ENCODE measurements at places on chromosomes 4 and X.

GRCh38 chr4:155307731-155308277 lies 69.0 kb downstream of the MAP9 start:
- DNase-seq, result no peak

- DNase-seq, result no peak
These were observed 33.7 kb downstream of the CLOCK start for GRCh38 chr4:55512922-55513571.

DNA sequence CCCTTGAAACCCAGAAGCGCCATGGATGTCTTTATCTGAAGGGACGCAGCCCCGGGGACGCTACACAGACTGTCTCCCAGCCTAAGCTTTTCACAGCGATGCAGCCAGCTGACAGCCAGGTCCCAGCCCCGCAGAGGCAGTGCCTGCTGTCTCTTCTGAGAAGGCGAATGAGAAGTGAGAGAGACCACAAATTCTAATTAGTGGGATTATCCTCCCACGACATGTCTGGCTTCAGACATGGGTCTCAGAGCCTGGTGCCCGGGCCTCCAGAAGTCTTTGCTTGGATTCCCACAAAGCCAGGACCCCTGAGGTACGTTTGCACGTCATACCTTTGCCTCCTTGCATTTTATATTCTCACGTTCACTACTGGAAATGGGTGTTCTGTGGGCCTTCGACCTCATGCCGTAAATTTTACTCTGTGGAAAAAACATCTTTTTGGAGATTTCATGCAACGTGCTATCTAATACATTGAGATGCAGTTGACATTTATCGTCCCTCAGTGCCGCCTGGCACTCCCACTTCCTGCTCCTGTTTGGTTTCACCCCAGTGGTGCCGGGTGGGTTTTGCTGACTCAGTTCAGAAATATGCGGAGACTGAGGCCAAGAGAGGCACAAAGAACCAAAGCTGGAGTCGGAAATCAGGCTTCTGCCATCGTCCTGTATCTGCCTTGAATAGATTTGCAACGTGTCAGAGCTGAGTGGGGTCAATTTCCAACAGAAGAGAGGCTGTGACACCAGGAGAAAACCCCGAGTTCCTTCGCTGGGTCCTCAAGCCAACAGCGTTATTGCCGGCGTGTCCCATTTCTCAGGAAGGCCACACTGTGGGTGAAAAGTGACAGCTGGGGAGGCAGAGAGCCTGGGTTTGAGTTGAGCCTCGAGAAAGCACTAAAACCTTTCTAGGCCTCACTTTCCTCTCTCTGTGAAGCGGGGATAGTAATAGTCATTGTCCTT lies 114.4 kb downstream of the STK32B start:
- DNase-seq, result no peak

DNA sequence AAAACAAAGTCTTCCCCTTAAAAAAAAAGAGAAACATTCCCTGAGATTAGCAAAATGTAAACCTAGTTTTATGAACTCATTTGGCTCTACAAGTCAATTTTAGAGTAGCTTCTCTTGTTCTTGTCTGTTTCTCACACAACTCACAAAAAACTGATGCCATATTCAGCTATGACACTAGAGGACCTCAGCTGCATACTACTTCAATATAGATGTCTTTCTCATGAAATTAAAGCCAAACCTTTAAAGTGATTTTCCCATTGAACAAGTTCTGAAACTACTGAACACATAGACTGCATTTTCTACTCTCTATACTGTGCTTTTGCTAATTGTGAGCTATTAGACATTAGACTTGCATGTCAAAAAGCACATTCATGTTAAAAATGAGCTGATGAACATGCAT lies 49.8 kb downstream of the TBCK start:
- peak; percentile 25 for DNase-seq

GRCh38 chrX:18875256-18875878 lies 108.5 kb downstream of the PHKA2 start:
- no peak for DNase-seq

DNA sequence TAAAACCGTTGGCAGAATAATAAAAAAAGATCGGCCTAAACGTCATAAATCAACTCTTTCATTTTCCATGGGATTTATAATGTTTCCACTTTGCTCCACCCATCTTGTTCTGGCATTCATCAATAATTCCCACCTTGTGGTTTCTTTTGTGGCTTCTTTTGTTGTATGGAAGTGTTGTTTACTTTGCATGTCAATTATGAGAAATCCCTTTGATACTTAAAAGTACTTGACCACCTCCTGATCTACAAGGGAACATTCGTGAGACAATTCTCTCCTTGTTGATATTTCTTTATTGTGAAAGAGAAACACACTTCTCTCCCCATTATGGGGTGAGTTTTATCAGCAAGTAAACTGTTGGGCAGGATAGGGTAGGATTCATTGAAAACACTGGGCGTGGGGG lies 2.8 kb downstream of the AMELX start:
- DNase-seq, result no peak

- no peak for DNase-seq
These were observed 2.3 kb downstream of the FBXL5 start for GRCh38 chr4:15652841-15653240.

GRCh38 chr4:44563496-44563895 lies 87.9 kb downstream of the YIPF7 start:
- DNase-seq, result no peak

- no peak for DNase-seq
These were observed at the start of gene GPR82 for GRCh38 chrX:41723826-41724225. GPR82 (plus strand) TSS chrX:41724181; CDS start chrX:41727027, 2,846 bp downstream.

GRCh38 chrX:44314259-44314734 lies 29.2 kb downstream of the EFHC2 start:
- peak; percentile 24 for DNase-seq

GRCh38 chrX:70087857-70088630 lies 25.8 kb downstream of the OTUD6A start:
- no peak for DNase-seq

DNA sequence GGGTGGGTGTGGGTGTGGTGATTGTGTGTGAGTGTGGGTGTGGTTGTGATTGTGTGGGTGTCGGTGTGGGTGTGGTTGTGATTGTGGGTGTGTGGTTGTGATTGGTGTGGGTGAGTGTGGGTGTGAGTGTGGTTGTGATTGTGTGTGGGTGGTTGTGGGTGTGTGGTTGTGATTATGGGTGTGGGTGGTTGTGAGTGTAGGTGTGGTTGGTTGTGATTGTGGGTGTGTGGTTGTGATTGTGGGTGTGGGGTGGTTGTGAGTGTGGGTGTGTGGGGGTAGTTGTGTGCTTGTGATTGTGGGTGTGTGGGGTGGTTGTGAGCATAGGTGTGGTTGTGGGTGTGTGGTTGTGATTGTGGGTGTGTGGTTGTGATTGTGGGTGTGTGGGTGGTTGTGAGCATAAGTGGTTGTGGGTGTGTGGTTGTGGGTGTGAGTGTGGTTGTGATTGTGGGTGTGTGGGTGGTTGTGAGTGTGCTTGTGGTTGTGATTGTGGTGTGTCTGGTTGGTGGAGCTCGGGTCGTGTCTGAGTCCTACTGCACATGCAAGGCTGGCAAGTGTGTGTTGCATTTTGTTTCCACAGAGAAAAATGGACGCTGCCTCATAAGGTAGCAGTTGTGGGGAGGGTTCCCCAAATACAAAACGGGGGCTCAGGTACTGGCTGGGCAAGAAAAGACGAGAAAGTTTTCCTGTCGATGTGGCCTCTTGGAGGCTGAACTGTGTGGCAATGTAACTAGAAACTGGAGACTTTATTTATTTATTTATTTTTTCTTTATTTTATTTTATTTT lies 116.7 kb downstream of the UBE2K start:
- no peak for DNase-seq

GRCh38 chr4:63894161-63894560 lies 515.1 kb downstream of the TECRL start:
- DNase-seq, result no peak

GRCh38 chr4:152485726-152486276 lies 50.1 kb downstream of the FBXW7 start:
- no peak for DNase-seq

- DNase-seq, result no peak
These were observed 313.0 kb downstream of the AFF2 start for GRCh38 chrX:148813422-148813821.

GRCh38 chr4:94451695-94452475 lies at the start of gene PDLIM5:
PDLIM5 (plus strand) TSS chr4:94451942; CDS start chr4:94455289, 3,347 bp downstream.
- peak; percentile 92 for DNase-seq

DNA sequence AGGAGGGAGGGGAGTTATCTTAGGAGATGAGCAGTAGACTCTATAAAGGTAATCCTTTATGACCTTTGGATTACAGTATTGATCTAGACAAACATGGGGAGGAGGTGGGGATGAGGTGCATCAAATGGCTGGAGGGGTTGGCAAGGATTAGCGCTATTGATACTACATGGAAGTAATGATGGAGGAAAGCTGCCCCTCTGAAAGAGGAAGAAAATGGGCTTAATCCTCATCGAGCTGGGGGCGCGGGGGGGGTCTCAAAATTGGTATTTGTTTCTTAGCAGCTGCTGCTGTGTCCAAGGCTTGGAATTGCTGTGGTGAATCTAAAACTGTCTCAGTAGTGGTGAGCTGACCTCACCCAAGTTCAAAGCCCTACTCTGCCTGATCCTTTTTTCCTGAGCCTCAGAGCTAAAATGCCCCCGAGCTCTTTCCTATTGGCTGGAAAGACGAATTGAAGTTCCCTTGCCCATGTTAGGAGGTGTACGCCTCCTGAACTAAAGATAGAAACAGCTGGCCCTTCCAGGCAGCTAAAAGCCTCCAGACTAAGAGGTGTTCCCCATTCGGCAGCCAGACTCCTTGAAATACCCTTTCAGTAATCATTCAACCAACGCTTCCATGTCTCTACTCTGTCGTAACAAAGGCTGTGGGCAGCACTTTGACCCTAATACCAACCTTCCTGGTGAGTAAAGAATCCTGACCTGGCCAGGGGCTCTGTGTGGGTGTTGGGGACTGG lies at the start of gene ITGB1BP2:
TSS of gene ITGB1BP2 (plus strand) at position 556 of the 730 bp plus-strand sequence. CDS start at position 613, 57 bp downstream.
- no peak for DNase-seq

DNA sequence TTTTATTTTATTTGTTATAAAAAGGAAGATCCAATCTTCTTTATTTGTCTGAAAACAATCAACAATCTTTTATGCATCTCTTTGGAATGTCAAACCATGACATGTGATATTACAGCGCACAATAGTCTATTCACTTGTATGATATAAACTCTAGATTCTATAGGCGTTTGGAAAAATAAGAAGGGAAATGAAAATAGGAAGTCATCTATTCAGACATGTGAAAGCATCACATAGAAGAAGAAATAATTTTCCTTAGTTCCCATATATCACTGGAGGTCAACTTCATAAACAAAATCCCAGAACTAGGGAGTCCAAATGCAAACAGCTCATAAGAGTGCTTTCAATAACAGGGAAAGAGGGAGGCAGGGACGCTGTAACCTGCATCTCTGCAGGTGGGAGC lies 139.5 kb upstream of the RASGEF1B start:
- no peak for DNase-seq

- DNase-seq, result no peak
These were observed 107.0 kb upstream of the TLL1 start for GRCh38 chr4:165766018-165766417.

- DNase-seq, result no peak
These were observed 19.7 kb downstream of the IRAK1 start for GRCh38 chrX:154000051-154000450.

DNA sequence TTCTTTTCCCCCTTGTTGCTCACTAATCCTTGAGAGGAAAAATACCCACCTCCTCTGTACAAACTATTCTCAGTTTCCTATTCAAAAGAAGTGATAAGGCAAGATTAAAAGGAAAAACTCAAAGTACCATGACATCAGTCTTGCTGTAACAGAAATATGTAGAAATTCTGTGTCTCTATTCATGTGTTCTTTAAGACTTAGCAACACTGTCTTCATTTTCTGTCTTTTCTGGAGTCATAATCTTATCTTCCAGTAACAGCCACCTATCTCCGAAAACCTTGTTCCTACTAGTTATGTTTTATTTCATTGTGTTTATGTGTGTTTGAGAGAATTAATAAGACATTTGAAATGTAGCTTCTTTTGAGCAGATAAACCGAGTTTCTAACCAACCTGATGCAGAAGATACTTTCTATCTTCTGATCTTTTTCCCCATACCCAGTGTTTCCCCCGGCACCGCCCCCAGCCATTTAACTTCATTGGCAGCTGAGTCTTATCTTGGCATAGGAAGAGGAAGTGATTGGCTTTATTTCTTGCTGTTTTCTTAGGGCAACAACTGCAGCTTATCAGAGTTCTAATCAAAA lies 8.0 kb downstream of the FAM241A start:
- no peak for DNase-seq

DNA sequence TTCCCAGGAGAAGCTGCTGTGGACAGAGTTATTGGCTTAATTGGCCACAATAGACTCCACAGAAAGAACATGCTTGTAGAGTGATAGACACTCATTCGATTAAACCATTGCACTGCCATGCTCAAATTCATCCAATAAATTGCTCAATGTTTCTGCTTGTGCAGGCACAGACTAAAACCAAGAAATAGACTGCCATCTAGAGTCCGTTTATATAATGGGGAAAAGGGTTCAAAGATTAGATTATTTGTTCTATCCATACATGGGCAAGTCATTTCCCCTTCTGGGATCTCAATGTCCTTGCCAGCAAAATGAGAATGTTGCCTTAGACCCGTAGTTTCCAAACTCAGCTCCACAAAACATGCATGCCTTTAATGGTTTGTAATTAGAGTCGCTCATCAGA lies 8.7 kb downstream of the SMIM10 start:
- DNase-seq, result peak; percentile 1

- no peak for DNase-seq
These were observed 141.5 kb upstream of the PABPC4L start for GRCh38 chr4:134343081-134343480.

DNA sequence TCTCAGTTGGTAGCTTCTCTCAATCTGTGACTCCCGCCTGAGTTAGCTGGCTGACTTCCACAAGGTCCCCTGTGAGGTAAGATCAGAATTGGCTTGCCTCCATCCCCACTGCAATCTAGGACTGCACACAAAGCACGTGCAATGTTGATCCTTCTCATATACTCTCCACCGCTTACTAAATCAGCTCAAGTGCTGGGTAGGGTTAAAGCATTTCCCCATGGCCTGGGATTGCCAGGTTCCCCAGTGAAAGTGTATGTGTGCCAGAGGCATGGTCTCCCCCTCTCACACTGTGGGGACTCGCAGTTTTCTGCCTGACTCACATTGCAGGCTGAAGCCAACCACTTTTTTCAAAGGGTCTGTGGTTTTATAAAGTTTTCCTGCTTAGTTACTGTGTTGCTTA lies 886.9 kb downstream of the FAM133A start:
- no peak for DNase-seq

GRCh38 chr4:145071560-145071959 lies 26.4 kb downstream of the ANAPC10 start:
- DNase-seq, result no peak

DNA sequence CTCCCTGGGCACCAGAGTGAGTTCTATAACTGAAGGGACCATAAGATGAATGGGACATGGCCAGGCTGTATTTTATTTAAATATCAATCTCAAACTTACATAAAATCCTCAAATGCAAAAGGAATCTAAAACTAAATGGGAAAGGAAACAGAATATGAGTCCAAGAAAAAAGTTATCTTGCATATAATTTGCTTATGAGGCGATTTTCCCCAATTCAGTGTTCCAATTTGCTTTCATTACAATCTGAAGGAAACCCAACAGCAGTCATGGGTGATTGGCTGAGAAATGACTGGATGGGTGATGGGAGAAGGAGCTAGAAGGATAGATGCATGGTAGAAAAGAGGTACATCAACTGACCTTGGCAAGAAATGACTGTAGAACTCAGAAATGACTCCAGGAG lies 511.3 kb upstream of the TENM3 start:
- no peak for DNase-seq

All from KG1 (cell line).